ENCODE measurements at places on chromosomes 16 and 17.

- DNase-seq, result no peak
Measured at GRCh38 chr16:11528053-11528452, 58.7 kb downstream of the LITAF start.

- DNase-seq, result peak; percentile 2
Measured at GRCh38 chr16:21950782-21951521, 2.2 kb upstream of the UQCRC2 start.

GRCh38 chr16:77386831-77387814 lies 47.7 kb downstream of the ADAMTS18 start:
- no peak for DNase-seq

GRCh38 chr17:39231591-39232551 lies 6.1 kb upstream of the STAC2 start:
- DNase-seq, result no peak

GRCh38 chr16:19899605-19899955 lies 14.9 kb upstream of the GPRC5B start:
- no peak for DNase-seq

DNA sequence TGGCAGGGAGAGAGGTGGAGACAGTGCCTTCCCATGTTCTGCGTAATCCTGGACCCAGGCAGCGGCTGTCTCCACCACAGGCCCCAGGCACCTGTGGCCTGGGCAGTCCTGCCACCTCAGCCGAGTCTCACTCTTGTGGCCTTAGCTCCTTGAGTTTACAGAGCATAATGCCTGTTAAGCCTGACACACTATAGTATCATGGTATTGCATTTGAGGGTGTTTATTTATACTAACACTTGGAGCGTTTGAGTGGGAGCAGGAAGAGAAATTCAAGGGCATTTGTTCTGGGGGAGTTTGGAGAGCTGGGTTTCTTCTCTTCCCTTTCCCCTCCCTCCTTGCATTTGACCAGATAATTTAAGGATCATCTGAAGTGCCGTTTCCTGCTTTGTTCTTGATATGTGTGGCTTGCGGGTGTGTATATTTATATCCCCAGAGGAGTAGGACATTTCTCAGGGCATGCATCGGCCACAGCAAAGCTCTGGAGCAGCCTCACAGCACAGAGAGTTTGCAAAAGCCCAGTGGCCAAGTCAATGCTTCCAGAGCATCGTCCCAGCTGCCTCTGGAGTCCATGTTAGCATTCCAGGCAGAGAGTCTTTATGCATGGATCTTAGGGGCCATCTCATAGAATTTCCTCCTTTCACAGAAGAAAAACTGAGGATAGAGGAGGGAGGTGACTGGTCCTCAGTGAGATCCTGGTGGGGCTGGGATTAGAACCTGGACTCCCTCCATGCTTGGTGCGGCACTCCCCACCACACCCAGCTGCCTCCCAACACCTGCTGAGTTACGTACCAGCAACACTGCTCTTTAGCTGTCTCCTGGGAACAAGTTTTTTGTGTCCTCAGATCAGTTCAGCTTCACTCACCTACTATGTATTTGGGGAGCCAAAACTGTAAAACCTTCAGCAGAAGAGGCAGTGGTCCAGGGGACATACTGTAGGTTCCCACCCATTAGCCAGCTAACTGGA lies 222.8 kb downstream of the CCDC182 start:
- DNase-seq, result no peak

- no peak for DNase-seq
Measured at GRCh38 chr16:79329166-79329521, 271.4 kb downstream of the MAF start.
